ENCODE measurements at places on chromosomes 7 and 10.

DNA sequence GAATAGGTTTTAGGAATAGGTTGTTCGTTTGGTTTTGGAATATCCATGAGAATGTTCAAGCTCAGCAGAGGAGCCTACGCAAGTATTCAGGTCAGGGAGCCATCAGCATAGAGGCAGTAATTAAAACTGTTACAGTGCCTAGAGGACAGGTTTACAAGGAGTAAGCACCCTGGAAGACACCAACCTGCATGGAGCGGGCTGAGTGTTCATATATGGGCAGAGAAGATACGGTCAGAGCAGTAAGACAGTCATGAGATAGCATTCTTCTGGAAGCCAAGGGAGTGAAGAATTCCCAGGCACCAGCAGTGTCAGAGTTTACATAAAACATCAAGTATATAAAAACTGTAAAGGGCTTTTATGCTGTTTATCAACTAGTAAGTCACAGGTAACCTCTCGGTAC is 96.5 kb downstream of the LRRC4 start:
- no peak for DNase-seq

GRCh38 chr10:126315494-126316177 is 72.6 kb downstream of the ADAM12 start:
- DNase-seq = peak; percentile 33

- no peak for DNase-seq
Observed at GRCh38 chr10:34859170-34859569, 44.1 kb upstream of the PARD3 start.

DNA sequence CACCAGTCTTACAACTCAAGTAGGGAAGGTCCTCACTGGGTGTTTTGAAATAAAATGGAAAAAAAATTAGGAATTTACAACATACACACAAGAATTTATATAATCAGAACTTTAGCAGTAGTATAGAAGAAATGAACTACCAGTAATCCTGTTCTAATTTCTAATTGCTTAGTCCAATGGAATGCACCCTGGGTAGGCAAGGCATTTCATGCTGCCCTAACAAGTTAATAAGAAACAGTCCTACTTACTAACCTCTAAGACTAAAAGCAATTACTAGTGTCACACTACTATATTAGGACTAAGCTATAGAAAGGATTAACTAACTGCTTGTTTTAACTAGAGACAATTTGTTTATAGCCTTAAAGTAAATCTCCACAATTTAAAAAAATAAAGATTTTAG is 158.1 kb downstream of the BTAF1 start:
- no peak for DNase-seq

GRCh38 chr10:33137356-33138005 is 179.5 kb upstream of the ITGB1 start:
- no peak for DNase-seq

DNA sequence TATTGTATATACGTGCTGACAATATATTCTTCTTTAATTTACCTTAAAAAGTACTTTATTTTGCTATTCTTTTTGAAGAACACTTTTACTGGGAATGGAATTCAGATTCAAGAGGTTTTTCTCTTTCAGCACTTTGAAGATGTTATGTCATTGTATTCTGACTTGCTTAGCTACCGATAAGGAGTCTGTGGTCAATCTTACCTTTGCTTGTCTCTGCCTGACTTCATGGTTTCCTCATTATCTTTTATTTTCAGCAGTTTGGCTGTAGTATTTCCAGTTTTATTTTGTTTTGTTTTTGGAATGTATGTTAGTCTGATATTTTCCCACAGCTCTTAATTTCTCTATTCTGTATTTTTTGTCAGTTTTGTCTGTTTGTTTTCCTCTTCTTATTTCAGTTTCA is 187.9 kb upstream of the SMIM30 start:
- DNase-seq = no peak

GRCh38 chr7:124101173-124101768 is 68.4 kb upstream of the TMEM229A start:
- DNase-seq = no peak

DNA sequence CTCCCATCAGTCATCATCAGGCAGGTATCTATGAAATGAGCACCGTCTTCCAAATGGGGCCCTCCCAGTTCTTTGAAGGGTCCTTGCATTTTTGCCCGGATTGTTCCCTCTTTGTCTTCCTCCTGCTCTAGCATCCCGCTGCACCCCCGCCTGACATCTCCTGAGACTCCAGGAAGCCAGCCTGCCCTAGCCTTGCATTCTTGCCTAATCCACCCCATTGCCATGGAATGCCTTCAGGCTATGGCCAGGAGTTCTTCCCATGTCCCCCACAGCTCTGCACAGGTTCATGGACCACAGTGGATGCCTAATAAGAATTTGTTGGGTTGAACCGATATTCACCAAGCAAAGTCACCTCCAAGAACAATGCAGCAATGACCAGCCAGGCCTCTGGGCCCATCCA is 62.1 kb downstream of the ZMIZ1 start:
- DNase-seq = no peak

GRCh38 chr10:1316121-1316808 is 260.1 kb downstream of the WDR37 start:
- no peak for DNase-seq

DNA sequence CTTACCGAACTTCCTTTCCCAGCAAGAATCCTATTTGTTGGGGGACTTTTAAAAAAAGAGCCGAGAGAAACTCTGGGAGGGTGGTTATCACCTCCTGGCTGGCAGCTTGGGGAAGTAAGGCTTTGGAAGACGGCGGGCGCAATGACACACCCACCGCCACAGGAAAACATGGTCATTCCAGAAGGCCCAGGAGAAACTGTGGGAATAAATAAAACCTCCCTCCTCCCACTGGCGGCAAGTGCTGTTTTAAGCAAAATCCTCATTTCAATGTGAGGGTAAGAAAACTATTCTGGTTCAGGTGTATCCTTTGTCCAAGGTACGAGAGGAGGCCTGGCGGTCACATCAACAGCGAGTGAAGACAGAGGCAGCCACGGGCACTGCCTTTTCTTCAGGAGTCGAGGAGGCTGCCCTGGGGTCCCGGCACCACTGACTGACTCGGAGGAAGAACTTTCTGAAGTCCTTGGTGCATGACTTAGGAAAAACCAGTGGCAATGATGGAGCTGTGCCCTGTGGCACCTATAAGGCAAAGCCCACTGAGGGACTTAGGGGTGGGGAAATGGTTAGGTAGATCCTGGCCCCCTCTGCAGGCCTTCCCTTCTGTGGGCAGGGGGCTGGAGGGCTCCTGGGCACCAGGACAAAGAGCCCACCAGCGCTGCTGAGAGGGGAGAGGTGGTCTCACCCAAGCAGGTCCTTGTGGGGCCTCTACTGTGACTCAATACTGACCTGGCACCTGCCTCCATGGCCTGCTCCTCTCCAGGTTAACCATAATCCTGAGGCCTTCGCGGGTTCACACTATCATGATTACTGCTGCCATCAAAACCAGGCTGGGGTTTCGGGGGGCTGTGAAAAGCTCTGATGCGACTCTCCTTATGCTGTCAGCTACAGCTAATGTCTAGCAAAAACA is 21.4 kb downstream of the DNAJB12 start:
- no peak for DNase-seq

DNA sequence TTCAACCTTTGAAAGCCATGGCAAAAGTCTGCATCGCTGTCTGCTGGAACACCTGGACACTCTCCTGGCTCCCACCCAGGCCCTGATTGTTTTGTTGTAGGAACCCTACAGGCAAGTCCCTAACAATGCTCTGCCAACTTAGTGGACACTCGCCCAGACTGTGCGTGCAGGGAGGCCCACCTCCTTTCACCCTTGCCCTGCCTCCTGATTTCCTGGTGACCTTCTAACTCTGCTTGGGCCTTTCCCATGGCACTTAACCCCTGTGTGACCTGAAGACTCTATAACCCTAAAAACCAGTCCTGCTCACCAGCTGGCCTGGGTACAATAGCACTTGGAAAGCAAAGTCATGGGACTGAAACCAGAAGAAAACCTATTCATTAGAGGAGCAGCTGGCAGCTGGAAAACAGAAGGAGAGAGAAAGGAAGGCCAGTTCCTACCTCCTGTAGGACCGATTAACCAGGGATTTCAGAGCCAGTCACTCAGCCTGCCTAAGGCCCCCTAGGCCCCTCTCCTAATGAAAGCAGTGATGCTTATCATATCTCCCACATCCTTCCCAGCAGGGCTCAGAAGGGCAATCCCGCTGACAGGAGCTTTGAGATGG is 82.7 kb upstream of the KMT2E start:
- no peak for DNase-seq

Data from HS-27A (cell line).